ENCODE measurements at places on chromosomes 1 and 21. TPM values are rescaled to one million over a fixed set of nuclear protein-coding genes. Genes with fewer than 3 reads are reported as not detected.

Gene CBS
- 172 TPM for total RNA-seq

DNA sequence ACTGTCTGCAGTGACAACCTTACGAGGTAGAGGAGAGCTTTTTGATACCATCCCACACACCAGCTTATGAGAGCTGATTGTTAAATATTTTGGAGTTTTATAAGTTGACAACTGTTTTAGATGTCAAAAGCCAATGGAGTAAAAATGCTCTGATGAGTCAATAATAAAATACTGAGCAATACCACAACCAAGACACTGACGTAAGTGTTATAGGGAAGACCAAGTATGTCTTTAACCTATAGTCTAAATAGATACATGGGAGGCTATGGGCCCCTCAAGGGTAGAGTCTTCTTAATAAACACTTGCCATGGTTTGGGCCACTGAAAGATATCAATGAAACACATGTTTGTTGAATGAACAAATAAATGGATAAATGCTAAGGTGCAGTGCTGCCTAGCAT is 49.2 kb downstream of the DUSP10 start:
- DNase-seq: no peak

DNA sequence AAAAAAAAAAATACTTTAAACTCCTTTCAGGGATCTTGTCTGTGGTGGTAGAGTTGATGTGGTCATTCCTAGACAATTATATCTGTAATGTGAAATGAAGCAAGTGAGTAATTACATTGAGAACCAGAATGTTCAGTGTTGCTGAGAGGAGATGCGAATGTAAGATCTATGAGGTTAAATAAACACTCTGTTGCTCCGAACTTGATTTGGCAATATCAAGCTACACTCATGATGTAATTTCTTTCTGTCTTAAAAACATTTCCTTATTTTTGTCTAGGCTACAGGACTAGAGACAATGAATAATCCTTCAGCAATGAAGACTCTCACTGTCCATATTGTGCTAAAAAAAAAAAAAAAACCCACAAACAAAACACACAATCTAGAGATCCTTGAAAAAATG is 63.1 kb upstream of the IGSF5 start:
- no peak for DNase-seq

DNA sequence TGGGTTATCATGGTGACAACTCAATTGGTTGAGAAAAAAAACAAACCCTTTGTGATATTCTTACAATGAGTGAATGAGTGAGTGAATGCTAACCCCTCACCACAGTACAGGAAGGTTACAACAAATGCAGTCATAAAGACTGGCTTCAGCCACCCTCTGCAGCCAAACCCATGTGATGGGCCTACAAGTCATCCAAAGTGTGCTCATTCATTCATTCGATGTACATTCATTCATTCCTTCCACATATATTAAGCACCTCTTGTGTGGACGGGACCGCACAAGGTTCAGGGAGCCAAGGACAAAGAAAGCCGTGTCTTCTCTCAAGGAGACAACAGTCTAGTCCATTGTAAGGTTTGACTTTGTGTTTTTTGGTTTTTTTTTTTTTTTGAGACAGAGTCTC is 49.4 kb downstream of the WDR4 start:
- no peak for DNase-seq

DNA sequence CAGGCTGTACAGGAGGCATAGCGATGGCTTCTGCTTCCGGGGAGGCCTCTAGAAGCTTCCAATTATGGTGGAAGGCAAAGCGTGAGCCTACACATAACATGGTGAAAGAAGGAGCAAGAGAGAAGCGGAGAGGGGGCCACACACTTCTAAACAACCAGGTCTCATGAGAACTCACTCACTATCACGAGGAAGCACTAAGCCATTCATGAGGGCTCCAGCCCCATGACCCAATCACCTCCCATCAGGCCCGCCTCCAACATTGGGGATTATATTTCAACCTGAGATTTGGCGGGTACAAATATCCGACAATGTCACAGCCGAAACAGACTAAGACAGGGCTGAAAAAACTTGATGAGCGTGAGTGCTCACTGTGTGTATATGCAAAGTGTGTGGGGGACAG is 89.3 kb upstream of the CNIH3 start:
- DNase-seq: no peak

- DNase-seq: no peak
Measured at GRCh38 chr1:163161841-163162240, 40.9 kb downstream of the RGS5 start.

DNA sequence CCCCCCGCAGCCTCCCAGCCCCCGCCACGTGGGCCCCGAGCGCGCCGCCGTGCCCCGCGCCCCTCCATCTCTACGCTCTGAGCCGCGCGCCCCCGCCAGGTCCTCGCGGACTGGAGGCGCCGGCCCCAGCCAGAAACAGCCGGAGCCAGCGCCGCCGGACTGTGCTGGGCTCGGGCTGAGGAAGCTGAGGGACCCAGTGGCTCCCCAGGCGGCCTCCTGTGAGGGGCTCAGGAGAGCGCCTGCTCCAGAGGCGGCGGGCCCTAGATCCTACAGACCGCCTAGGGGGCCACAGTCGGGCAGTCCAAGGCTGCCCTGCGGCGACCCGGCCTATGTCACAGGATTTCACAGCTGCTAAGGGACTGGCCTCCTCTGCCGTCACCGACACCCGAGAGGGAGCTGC is 82.1 kb downstream of the NENF start:
- DNase-seq: no peak

Gene TSSK3
- total RNA-seq: 0.50 TPM

Gene RPTN
- total RNA-seq: not detected

- DNase-seq: no peak
Measured at GRCh38 chr1:192538407-192539296, 36.9 kb upstream of the RGS1 start.

Gene RBM11
- 0.19 TPM for total RNA-seq

GRCh38 chr1:241271427-241271826 is 85.6 kb downstream of the RGS7 start:
- DNase-seq: no peak

Gene CFAP74
- total RNA-seq: under 0.01 TPM

- DNase-seq: no peak
Measured at GRCh38 chr21:20646431-20647165, 351.6 kb upstream of the NCAM2 start.

DNA sequence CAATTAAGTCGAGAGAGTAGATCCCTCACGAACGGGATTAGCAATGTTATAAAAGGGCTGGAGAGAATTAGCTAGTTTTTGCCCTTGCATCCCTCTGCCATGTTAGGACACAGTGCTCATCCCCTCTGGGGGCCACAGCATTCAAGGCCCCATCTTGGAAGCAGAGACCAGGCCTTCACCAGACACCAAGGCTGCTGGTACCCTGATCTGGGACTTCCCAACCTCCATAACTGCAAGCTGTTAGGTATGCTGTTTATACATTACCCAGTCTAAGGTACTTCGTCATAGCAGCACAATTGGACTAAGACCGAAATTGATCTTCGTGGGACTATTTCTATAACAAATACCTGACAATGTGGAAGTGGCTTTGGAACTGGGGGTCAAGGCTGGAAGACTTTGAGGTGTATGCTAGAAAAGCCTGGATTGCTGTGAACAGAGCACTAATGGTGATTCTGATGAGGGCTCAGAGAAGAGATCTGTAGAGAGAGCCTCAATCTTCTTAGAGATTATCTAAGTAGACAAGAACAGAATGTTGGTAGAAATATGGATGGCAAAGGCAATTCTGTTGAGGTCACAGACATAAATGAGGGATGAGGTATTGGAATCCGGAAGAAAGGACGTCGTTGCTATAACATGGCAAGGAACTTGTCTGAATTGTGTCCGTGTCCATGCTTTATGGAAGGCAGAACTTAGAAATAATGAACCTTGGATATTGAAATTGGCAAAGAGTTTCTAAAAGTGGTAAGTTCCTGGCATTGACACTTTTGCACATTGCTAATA is 83.8 kb upstream of the KIF26B start:
- no peak for DNase-seq

GRCh38 chr1:5304702-5305101 is 650.3 kb downstream of the AJAP1 start:
- no peak for DNase-seq

DNA sequence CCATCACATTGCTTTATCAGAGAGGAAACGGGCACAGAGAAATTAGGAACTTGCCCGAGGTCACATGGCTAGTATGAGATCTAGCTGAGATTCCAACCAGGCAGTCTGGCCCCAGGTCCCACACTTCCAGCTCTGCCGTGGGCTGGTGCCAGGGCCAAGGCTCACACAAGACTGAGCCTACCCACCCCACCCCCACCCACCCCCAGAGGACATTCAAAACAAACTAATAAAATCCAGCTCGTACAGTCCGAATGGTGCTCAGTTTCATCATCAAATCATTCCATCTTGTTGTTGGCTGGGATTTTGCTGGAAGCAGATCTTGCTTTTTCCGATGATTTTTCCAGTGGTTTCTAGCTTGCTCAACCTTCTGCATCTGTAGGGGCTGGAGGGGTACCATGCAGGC is 27.9 kb downstream of the MATN1 start:
- DNase-seq: no peak

Gene INSRR
- total RNA-seq: not detected

DNA sequence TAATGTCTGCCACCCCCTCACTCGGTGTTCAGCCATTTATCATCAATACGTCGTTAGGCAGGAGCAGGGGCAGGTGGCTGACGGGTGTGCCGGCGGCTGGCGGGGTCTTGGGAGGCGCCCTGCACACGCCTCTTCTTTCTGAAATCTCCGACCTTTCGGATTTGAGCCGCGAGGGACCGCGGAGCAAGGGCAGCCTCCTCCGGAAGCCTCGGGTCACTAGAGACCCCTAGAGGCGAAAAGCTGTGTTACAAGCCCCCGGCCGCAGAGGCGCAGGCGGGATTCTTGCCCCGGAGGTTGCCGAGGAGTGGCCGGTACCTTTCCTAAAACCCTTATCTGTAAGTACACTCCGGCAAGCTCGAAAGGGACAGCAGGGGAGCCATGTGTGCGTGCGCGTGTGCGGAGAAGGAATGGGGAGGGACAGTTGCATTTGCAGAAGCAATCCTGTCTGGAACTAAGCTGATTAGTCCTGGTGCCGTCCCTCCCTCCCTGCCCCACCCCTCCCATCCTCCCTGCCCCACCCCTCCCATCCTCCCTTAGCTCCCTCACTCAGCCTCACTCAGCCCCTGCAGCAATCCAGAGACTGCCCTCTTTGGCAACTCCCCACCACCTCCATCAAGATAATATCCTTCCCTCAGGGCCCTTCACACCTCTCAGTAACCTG is 11.0 kb downstream of the BRINP2 start:
- peak; percentile 67 for DNase-seq

Gene NBPF14
- total RNA-seq: 15.0 TPM

Gene PRAMEF33
- total RNA-seq: 0.17 TPM

Gene AMY1A
- total RNA-seq: not detected

GRCh38 chr1:85065550-85065949 is 17.2 kb upstream of the MCOLN3 start:
- DNase-seq: no peak

DNA sequence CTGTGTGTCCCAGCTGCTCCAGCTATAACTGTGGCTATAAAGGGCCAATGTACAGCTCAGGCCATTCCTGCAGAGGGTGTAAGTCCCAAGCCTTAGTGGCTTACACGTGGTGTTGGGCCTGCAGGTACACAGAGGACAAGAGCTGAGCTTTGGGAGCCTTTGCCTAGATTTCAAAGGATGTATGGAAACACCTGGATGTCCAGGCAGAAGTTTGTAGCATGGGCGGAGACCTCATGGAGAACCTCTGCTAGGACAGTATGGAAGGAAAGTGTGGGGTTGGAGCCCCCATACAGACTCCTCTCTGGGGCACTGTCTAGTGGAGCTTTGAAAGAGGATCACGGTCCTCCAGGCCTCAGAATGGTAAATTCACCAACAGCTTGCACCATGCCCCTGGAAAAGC is 113.9 kb downstream of the RGS21 start:
- no peak for DNase-seq

Gene GOLT1A
- total RNA-seq: 14.1 TPM

- no peak for DNase-seq
Measured at GRCh38 chr1:119902775-119903442, 6.6 kb upstream of the ADAM30 start.

Gene ANXA9
- total RNA-seq: 18.2 TPM

- DNase-seq: peak; percentile 53
Measured at GRCh38 chr1:35726450-35727433, 8.1 kb upstream of the C1orf216 start.

DNA sequence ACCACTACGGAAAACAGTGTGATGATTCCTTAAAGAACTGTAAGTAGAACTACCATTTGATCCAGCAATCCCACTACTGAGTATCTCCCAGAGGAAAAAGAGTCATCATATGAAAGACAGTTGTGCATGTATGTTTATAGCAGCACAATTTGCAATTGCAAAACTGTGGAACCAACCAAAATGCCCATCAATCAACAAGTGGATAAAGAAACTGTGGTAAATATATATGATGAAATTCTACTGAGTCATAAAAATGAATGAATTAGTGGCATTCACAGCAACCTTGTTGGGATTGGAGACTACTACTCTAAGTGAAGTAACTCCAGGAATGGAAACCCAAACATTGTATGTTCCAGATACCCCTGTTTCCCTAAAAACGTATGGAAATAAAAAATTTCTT is 337.0 kb upstream of the PTBP2 start:
- no peak for DNase-seq

Gene TCHH
- total RNA-seq: 0.33 TPM

Gene TIAM1
- total RNA-seq: 7.4 TPM

GRCh38 chr21:45613396-45613795 is 30.1 kb upstream of the PCBP3 start:
- no peak for DNase-seq

GRCh38 chr1:178142806-178143205 is 48.9 kb downstream of the RASAL2 start:
- no peak for DNase-seq

DNA sequence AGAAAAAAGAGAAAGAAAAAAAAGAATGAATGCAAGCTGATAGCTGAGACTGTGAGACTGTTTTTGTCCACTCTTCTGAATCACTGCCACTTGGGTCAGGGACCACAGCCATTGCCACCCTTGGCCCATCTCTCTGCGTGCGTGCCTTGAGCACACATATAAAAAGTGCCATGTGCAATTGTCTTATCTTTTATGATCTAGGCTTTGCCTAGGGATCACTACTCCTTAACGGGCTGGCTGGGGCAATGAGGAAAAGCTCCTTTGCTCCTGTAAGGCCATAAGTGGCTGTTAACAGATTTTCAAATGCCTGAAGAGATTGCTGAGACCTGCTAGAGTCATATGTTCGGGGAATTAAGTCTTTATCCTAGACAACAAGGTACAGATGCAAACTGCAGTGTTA is 8.2 kb downstream of the SPATA46 start:
- no peak for DNase-seq

DNA sequence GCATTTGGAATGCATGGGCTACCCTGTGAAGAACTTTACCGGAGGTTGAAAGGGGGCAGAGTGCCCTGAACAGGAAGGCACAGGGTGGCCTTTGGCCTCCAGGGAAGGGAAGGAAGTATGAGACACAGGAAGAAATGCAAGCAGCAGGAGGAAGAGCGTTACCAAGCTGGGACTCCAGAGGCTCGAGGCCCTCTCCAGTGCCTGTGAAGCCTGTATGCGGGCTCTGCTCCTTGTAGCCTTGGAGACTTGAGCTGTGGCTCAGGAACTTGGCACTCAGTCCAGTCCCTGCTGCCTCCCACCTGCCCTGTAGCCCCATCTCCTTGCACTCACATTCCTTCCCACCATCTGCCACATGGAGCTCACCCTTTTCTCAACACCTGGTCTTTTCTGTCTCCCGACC is 33.5 kb upstream of the RNF19B start:
- DNase-seq: no peak

- no peak for DNase-seq
Measured at GRCh38 chr21:32472890-32473765, 60.6 kb downstream of the EVA1C start.

All from liver (tissue), 10 donors.